ENCODE measurements at places on chromosomes 4 and X.
A peak's percentile ranks its signal among the peaks of the same experiment; 100 is the strongest.

GRCh38 chr4:104531390-104531789 lies 36.7 kb upstream of the CXXC4 start:
- H3K4me3 ChIP-seq, result no peak overlapping the region
- no peaks in the 10 kb centered on the region for H3K4me1 ChIP-seq
- H3K36me3 ChIP-seq, result no peaks in the 10 kb centered on the region

- peaks cover 3% of the 10 kb centered on the region for H3K27me3 ChIP-seq
- H3K36me3 ChIP-seq, result no peaks in the 10 kb centered on the region
- no peak for DNase-seq
- no peak overlapping the region for H3K4me3 ChIP-seq
- H3K27ac ChIP-seq, result no peak overlapping the region
- H3K4me1 ChIP-seq, result no peaks in the 10 kb centered on the region
These were observed 50.2 kb downstream of the ING2 start for GRCh38 chr4:183554878-183555585.

DNA sequence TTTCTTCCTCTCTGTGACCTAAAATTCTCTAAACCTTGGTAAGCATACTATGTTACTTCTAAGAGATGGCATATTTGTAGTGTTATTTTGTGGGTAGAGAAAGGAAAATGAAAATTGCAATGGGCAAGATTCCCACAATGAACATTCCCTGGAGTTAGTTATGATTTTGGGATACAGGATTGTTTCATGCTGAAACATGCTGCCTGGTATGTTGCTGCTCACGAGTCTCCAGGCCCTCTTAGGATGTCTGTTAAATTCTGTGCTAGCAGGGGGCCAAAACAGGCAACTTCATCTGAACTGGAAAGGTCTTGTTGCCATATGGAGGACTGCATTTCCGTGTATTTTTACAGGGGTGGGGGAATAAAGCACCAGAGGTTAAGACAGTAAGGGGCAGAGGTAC lies 18.9 kb upstream of the MSMO1 start:
- H3K36me3 ChIP-seq, result peaks cover 49% of the 10 kb centered on the region
- peaks cover 9% of the 10 kb centered on the region for H3K4me1 ChIP-seq
- H3K27ac ChIP-seq, result no peak overlapping the region
- no peak for DNase-seq
- H3K27me3 ChIP-seq, result no peaks in the 10 kb centered on the region
- no peak overlapping the region for H3K4me3 ChIP-seq

- no peak for DNase-seq
- peaks cover 31% of the 10 kb centered on the region for H3K4me1 ChIP-seq
- peak overlapping the region; percentile 95 for H3K27ac ChIP-seq
- peak overlapping the region; percentile 95 for H3K4me3 ChIP-seq
- H3K27me3 ChIP-seq, result peaks cover 1% of the 10 kb centered on the region
- H3K36me3 ChIP-seq, result peaks cover 50% of the 10 kb centered on the region
These were observed 587 bp downstream of the CD99 start for GRCh38 chrX:2691543-2692220.

GRCh38 chr4:7761720-7762119 lies 177.9 kb downstream of the AFAP1 start:
- peak; percentile 39 for DNase-seq
- H3K27me3 ChIP-seq, result no peaks in the 10 kb centered on the region
- H3K4me1 ChIP-seq, result peaks cover 25% of the 10 kb centered on the region

GRCh38 chrX:111348429-111348828 lies 63.6 kb downstream of the DCX start:
- H3K36me3 ChIP-seq, result no peaks in the 10 kb centered on the region
- DNase-seq, result no peak
- H3K4me1 ChIP-seq, result no peaks in the 10 kb centered on the region
- H3K27ac ChIP-seq, result no peak overlapping the region
- no peak overlapping the region for H3K4me3 ChIP-seq

Data from activated T-helper 2 cell treated with anti-CD3 and anti-CD28 coated beads, Interferon-gamma antibody, Interleukin-2, Interleukin-4, amounts not matched to agents 10 μg/mL and 5 μg/mL and 100 μg/mL, durations not matched to agents 14 hours and 24 hours and 36 hours (primary cell).